COR-L47 (cell line): ENCODE measurements at places on chromosomes 5 and 9.

GRCh38 chr9:4774209-4774608 lies 18.5 kb upstream of the RCL1 start:
- no peak for DNase-seq

- no peak for DNase-seq
These were observed 499 bp upstream of the FOXE1 start for GRCh38 chr9:97852399-97853055.

GRCh38 chr5:25858019-25858418 lies 1180.4 kb downstream of the CDH9 start:
- no peak for DNase-seq

DNA sequence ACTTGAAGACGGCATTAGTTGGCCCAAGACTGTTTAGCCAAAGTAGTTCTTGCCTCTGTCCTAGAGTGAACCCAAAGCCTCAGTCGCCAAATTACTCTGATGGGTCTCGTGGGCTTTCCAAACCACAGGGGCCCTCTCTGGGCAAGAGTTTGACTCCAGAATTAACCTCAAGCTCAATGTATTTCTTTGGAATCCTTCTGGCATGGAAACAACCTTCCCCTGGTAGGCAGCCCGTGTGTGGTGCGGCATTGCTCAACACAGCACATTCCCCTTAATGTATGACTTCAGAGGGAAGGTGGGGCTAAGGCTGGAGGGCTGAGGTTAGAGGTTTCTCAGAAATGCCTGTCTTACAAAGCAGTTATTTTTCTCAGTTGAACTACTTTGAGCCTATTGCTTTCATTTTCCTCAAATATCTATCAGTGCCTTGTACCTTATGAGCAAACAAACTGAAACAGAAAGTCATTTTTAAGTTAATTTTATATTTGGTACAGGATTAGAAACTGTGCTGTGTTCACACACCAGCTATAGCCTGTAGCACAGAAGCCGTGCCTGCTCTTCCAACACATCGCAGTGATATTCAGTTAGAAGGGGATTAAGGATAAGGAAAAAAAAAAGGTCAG lies 123.9 kb upstream of the HAPLN1 start:
- DNase-seq: no peak

- no peak for DNase-seq
These were observed 232.0 kb downstream of the CHSY3 start for GRCh38 chr5:130136300-130136699.

DNA sequence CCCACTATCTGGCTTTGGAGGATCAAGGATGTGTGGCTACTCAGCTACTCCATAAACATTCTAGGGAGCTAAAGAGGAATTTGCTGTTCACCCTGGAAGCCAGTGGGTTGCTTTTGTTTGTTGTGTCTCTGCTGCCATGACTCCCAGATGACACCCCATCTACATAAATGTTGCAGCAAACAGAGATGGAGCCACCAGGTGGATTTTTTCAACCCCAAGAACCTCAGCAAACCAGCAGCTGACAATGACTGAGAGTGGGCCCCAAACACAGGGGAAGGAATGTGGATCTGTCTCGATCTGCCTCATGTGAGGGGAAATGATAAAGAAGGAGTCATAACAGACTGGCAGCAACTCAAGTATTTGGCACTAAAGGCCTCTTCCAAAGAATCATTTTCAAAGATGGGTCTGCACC lies 132.7 kb upstream of the TNC start:
- no peak for DNase-seq

GRCh38 chr5:76363352-76364225 lies 39.5 kb upstream of the IQGAP2 start:
- no peak for DNase-seq

DNA sequence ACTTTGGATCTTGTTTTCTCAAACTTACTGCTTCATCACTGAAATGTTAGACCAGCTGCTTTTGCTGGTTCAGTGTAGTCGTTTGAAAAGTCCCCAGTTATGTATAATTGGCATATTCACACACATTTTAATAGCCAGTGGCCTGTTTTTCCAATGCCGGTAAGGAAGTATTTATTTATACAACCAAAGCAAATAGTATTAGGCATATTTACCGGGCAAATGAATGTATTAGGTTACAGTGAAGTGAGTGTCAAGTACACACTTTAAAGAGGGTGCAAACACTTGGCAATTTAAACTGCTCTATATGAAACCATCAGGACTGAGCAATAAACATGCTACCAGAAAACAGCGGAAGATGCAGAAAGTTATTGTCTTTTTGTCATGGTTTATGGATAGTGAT lies 242.9 kb downstream of the MCTP1 start:
- peak; percentile 17 for DNase-seq

DNA sequence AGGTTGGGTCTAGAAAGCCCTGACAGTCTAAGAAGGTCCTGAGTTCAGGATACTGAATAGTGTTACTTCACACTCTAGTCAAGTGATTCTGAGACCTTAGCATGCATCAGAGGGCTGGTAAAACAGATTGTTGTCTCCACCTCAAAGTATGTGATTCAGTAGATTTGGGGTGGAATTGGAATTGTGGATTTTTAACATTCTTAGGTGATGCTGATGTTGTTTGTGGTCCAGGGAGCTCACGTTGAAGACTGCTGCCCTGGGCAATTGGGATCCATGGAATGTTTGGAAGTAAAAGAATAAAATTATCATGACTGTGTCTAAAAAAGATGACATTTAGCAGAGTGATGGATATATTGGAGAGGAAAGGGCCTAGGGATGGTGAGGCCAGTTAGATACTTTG lies 75.6 kb downstream of the VCAN start:
- no peak for DNase-seq

GRCh38 chr9:100466829-100467221 lies 6.1 kb upstream of the TMEFF1 start:
- DNase-seq: no peak

GRCh38 chr9:87541663-87542062 lies 44.0 kb downstream of the DAPK1 start:
- no peak for DNase-seq

GRCh38 chr5:139667730-139668063 lies 19.5 kb downstream of the CXXC5 start:
- DNase-seq: no peak

DNA sequence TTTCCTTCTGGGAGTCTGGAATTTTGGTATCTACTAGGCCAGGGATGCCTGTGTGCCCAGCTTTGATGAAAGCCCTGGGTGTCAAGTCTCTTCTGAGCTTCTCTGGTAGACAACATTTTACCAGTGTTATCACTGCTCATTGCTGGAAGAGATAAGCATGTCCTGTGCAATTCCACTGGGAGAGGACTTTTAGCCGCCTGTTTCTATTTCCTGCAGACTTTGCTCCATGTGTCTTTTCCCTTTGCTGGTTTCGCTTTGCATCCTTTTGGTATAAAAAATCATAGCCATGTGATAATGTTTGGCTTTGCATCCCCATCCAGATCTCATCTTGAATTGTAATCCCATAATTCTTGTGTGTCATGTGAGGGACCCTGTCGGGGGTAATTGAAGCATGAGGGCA lies 163.2 kb downstream of the SLC28A3 start:
- no peak for DNase-seq

DNA sequence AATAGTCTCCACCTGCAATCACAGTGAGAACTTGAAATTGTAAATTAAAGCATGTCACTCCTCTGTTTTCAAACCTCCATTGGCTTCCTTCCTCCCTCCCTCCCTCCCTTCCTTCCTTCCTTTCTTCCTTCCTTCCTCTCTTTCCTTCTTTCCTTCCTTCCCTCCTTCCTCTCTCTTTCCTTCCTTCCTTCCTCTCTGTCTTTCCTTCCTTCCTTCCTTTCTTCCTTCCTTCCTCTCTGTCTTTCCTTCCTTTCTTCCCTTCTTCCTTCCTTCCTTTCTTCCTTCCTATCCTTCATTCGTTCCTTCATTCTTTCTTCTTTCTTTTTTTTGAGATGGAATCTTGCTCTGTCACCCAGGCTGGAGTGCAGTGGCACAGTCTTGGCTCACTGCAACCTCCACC lies 595.0 kb upstream of the ZNF608 start:
- DNase-seq: no peak

DNA sequence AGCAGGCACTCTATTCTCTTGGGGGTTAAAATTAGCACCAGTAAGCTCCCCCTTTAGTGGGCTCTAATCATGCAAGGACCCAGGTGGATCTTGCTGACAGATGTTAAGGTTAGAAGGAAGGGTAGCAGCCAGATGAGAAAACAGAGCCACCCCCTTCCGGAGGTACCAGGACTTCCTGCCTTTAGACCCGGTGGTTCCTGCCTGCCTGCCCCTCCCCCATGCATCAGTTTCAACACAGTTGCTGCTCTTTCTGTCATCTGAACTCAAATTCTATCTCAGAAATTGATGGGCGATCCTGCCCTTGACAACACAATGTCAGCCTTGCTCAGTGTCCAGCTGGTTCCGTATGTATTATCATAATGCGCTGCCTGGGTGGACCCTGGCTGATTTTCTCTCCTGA lies 287.3 kb downstream of the EBF1 start:
- no peak for DNase-seq

DNA sequence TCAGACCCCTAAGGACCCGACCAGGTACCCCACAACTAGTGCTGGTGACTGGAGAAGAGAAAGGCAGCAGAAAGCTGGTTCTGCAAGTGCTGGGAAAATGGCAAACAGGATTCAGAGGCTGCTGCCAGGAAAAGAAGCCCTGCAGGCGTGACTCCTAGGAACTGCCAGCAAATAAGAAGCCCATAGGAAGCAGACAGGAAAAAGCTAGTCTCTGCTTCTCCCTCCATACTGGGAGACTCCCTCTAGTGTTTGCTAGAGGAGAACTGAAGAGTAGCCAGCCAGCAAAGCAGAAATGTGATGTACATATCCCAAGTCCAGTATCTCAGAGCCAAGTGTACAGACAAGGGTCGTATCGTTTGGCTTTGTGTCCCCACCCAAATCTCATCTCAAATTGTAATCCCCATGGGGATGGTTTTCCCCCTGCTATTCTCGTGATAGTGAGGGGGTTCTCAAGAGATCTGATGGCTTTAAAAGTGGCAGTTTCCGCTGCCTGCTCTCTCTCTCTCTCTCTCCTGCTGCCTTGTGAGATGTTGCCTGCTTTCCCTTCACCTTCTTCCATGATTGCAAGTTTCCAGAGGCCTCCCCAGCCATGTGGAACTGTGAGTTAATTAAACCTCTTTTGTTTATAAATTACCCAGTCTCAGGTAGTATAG lies 38.1 kb upstream of the TUSC1 start:
- DNase-seq: peak; percentile 44

- no peak for DNase-seq
These were observed 9.9 kb upstream of the NINJ1 start for GRCh38 chr9:93143830-93144530.

- DNase-seq: peak; percentile 44
These were observed 185.9 kb downstream of the SEMA6A start for GRCh38 chr5:116388564-116389258.

DNA sequence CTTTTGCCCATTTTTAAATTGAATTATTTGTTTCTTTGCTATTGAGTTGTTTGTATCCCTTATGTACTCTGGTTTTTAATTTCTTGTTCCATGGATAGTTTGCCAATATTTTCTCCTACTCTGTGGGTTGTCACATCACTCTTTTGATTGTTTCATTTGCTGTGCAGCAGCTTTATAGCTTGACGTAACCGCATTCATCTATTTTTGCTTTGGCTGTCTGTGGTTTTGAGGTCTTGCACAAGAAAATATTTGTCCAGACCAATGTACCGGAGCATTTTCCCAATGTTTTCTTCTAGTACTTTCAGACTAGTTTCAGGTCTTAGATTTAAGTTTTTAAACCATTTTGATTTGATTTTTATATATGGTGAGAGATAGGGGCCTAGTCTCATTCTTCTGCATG lies 36.2 kb upstream of the ZNF366 start:
- no peak for DNase-seq

- no peak for DNase-seq
These were observed 343.5 kb downstream of the PLK2 start for GRCh38 chr5:58116346-58116745.

- DNase-seq: no peak
These were observed 544.5 kb downstream of the BNC2 start for GRCh38 chr9:16325966-16326365.

DNA sequence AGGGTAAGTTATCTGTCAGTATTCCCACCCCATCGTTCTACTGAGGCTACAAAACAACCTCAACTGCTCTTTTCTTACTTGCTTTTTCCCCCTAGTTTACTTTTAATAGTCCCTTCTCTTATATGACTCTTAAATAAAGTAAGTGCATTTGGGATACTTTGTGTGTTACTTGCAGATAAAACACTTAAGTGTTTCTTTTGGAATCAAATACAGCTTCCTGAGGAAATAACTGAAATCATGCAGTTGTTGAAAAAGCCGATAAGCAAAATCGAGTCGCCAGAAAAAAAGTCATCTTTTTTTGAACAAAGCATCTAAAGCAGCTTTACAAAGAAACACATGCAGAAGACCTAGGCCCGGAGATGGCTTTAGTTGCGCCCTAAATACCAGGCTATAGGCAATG lies 53.5 kb upstream of the EPB41L4A start:
- no peak for DNase-seq

DNA sequence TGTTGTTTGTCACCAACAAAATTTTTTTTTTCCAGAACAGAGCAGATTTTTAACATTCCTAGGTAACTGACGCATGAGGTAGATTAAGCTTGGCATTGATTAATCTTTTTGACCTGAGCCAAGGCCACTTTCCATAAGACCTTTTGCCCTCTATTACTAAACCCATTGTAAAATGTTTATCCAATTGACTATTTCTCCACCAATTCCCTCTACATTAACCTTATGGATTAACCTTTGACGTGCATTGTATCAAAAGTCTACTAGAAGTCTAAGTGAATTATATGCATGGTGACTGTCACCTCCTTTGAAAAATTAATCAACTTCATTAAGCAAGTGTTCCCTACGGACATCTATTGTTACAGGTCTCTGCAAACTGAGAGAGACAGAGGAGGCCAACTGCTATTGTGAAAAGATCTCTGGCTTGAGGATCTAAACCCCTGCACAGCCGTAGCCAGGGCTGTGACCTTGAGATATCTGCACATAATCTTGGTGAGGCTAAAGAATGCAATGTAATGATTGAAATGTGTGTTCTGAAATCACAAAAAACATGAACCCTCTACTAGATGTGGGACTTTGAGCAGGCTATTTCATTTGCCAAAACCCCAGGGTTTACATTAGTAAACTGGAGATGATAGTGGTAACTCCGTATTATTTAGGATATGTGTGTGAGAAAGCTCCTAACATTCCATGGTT lies 632.2 kb downstream of the TLR4 start:
- no peak for DNase-seq

GRCh38 chr5:43573058-43573457 lies 16.2 kb upstream of the PAIP1 start:
- DNase-seq: peak; percentile 6
